ENCODE measurements at places on chromosomes 4 and X.

GRCh38 chrX:43860646-43861370 is 21.4 kb downstream of the MAOB start:
- DNase-seq = no peak

DNA sequence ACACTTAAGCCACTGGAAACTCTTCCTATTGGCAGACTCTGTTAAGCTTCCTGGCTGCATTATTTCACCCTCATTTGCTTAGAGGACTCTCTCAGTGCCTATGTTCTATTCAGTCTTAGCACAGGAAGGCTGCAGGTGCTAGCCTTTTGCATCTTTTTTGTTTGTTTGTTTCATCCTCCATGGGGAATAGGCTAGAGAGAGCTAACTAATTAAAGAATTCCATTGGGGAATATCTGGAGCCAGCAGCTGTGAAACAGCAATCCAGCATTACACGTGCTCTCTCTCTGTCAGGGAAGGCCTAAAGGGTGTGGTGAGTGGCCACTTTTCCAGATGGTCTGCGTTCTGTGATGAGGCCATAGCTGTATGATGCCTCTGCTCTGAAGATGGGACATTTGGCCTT is 633.6 kb downstream of the SPRY1 start:
- DNase-seq = no peak

DNA sequence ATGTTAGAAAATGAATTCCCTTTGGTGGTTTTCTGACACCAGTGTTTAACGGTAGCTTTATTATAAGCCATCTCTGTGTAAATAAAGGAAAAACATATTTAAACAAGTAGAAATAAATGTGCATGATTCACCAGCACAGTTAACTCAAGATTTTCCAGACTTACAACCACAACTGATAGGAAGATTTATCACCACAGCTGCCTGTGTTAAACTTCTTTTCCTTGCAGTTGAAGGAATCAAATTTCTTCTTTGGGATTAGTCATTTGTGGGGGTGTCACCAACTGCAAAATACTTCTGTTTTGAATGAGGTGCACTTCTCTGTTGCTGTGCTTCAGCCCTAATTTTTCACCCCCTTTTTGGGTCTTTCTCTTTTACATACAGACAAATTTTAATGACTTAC is 128.1 kb upstream of the STK26 start:
- no peak for DNase-seq

DNA sequence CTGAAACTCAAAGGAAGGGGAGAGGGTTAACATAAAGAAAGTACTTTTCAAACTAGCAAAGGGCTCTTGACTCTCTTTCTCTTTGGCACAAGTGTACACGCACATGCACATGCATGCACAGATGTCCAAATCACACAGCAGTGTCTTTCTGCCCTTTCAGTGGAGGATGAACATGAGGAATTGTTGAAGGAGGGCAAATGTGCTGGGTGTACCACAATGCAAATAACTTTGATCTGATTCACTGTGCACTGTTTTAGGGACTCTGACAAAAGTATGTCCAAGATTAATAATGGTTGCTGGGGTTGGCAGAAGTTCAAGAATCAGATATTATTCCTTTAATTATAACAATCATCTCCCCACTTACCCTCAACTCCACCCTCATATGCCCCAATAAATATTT is 93.8 kb downstream of the GPC4 start:
- no peak for DNase-seq

DNA sequence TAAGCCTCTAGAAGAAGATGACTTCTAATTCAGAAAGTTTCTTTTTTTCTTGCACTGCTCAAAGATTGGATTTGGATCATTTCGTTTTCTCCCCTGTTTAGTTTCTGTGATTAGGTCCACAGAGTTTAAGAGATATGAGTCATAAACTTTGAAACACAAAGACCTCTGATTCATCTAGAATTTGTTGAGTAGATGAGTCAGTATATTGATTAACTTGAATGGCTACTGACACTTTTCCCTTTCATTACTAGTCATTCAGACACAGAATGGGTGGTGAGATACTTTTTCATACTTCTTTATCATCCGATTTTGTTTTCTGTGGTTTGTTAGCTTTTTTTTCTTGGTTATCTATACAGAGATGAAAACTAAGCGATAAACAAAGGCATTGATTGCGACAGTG is 34.1 kb upstream of the AFF2 start:
- no peak for DNase-seq

- no peak for DNase-seq
Measured at GRCh38 chr4:131388277-131388676, 1760.8 kb upstream of the PCDH10 start.

DNA sequence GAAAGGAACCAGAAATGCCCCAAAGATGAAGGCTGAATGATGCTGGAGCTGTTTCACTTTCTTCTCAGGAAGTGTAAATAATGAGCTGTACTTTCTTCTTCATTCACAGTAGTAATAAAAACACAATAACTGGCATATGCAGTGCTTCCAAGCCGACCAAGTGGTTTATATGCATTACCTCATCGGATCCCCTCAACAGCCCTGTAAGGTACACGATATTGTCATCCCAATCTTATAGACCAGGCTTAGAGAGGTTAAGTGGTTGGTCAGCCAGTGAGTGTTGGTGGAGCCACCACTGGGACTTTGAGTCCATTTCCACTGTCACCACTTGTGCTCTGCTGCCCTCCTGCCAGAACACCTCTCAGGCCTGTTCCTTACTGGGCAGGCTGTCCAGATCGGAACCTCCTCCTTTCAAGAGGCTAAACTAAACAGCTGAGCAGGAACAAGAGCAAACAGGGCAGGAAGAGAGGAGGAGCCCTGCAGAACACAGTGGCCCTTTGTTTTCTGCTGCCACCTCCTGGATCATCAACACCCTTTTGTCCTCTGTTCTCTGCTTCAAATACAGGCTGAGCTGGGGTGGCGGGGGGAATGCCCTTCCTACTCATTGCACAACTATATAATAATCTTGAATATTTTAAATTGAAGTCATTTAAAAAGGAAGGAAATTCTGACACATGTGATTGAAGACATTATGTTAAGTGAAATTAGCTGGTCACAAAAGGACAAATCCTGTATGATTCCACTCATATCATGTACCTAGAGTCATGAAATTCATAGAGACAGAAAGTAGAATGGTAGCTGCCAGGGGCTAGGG is 112.5 kb upstream of the ATP6AP2 start:
- DNase-seq = peak; percentile 32

DNA sequence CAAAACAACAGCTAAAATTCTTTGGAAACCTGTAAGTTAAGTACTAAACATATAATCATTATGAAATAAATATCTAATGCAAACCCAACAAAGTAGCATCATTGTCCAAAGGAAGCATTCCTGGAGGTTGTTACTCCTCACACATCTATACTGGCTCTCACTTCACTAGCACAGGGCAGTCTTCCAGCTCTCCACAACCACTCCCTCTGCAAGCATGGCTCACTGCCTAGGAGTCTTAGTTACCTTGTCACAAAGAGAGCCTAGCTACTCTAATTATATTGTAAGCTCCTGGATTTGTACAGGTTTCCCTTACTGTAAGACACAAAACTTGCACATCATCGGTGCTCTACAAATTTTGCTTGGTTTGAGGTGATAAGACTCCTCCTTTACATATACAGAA is 76.1 kb downstream of the AMMECR1 start:
- DNase-seq = no peak

DNA sequence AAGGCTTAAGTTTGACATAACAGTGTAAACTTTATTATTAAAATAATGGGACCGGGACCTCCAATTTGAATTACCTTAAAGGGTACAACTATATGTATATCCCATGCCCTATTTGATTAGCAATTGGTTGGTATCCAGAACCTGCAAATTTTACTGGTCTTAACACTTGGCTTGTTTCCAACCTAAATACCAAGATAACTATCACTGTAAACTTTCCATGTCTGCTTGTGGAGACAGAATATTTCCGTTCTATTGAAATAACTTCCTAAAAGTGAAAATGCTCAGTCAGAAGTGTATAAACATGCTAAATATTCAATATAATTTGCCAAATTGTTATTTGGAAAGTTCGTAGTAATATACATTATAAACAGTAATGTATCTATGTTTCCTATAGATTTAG is 154.0 kb downstream of the TMEM47 start:
- no peak for DNase-seq

DNA sequence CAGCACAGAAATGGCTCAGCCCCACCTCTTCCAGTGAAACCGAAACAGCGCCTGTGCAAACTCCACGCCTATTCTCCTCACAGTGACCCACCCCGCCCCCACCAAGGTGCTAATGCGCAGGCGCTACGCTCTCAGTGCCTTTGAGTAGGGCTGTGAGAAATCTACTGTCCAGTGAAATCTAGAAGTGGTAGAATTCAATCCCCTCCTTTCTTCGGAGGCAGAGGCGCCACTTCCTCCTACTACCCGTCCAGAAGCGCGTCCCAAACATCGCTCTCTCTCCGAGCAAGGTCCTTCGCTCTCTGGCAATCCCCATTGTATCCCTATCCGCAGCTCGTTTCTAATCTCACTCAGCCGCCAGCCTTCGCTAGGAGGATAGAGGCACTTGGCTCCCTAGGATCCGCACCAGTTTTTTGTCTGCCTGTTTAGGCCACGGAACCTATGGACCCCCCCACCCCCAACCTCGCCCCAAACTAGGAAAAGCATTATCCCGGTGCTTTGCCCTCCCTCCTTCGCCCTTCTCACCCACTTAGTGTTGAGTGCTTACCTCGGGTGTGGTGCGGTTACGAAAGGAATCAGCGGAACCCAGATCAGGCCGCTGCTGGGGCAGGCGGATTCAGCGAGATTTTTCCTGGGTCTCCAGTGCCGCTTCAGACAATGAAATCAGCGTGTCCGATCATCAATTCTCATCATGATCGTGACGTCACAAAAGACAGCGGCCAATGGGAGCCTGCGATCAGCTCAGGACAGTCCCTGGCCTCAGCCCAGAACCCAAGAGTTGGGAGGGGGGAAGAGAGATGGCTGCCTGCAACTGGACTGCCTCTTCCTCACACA is at the start of gene HDX:
Gene HDX (minus strand): TSS at position 656 of the 831 bp plus-strand sequence. CDS start 27,056 bp downstream, outside the sequence.
- no peak for DNase-seq

- DNase-seq = no peak
Measured at GRCh38 chr4:72326692-72327632, 242.1 kb downstream of the ADAMTS3 start.

- DNase-seq = no peak
Measured at GRCh38 chrX:85111347-85111746, 107.7 kb downstream of the APOOL start.

GRCh38 chr4:48119646-48120045 is 14.4 kb downstream of the TXK start:
- DNase-seq = no peak

DNA sequence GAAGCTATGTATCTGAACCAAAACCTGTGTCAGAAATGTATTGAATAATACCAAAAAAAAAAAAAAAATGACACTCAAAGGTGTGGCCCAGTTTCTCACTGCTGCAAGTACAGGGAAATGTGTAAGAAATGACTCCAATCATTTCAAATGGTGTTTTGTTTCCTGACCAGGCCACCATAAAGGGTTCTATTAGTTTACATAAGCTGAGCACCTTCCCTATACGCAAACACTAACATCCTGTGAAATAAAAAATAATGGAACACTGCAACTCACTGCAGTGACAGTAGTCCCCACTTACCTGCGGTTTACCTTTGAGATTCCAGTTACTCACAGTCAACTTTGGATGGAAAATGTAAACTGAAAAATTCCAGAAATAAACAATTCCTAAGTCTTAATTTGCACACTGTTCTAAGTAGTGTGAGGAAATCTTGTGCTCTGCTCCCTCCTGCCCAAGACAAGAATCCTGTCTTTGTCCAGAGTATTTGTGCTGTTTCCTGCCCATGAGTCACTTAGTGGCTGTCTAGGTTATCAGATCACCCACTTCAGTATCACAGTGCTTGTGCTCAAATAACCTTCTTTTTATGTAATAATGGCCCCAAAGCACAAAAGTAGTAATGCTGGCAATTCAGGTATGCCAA is 265.3 kb downstream of the RCHY1 start:
- DNase-seq = no peak

GRCh38 chr4:94880956-94881355 is 123.2 kb downstream of the BMPR1B start:
- DNase-seq = no peak

DNA sequence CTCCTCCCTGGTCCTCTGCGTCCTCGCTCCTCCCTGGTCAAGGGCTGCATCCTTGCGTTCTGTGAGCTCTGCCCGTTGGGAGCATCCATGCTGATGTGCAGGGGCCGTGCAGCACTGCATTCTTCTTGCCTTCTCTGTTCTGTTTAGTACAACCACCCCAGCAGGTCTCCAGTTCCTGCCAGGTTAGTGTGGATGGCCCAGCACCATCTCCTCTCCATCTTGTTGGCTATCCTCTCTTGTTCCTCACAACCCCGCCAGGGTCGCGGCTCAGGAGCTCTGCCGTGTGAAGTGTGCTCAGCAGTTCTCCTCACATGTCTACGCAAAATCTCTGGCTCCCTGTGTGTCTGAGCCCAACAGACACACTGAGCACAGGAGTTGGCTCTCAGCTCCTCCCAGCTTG is 10.4 kb upstream of the MAEA start:
- no peak for DNase-seq

GRCh38 chr4:148926276-148927260 is 484.4 kb upstream of the NR3C2 start:
- DNase-seq = no peak

DNA sequence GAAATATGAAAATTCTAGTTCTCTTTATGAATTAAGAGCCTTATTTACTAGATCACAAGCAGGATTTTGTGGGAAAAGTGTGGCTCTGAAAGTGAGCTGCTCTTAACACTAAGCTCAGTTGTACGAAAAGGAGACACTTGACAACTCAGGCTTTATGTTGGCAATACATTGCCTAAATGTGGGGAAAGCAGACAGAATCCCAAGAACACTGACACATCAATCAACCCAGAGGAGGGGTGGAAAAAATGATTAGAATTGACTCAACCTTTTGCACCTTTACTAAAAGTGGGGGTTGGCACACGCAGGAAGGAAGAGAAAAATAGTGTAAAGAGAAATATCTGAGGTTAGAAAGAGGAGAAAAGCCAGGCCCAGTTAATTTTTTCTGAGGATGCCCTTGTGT is 61.6 kb downstream of the CHST7 start:
- no peak for DNase-seq

GRCh38 chr4:108486046-108486445 is 134.3 kb upstream of the RPL34 start:
- DNase-seq = no peak

- DNase-seq = no peak
Measured at GRCh38 chr4:68736813-68737212, 66.4 kb upstream of the UGT2B15 start.

DNA sequence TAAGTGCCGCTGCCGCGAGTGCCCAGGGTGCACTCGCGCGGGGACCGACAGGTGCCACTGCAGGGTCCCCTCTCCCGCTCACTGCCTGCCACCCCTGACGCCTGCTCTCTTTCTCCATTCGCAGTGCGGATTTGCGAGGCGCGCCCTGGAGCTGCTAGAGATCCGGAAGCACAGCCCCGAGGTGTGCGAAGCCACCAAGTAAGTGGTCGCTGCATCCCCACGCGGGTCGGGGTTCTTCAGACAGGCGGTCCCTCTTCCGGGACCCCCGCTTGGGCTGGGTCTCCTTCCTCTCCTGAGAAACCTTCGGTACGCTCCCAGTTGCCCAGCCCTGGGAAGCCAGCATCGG is 547 bp downstream of the GUCY1A1 start:
- DNase-seq = no peak

- no peak for DNase-seq
Measured at GRCh38 chrX:16772460-16772859, 13.8 kb upstream of the TXLNG start.
